Liver (tissue), 10 donors: ENCODE measurements at places on chromosomes 5 and 9. TPM values are rescaled to one million over a fixed set of nuclear protein-coding genes. Genes with fewer than 3 reads are reported as not detected.

GRCh38 chr9:110156902-110157301 lies 51.1 kb downstream of the C9orf152 start:
- DNase-seq: no peak

GRCh38 chr9:129481810-129482511 lies 138.9 kb downstream of the C9orf50 start:
- no peak for DNase-seq

DNA sequence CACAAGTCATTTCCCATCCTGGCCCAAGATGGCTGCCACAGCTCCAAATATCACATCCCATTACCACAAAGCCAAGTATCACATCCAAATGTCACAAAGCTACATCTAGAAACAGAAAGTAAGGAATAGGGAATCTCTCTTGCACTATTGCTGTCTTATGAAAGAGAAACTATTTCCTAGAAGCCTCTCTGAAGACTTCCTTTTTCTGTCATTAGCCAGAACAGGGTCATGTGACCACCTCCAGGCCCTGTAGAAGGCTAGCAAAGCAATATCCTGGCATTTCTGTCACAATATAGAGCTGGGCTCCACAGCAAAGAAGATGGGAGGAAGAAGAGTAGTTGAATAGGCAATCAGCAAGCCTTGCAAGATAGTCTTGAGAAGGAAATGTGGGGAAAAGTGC lies 99.2 kb downstream of the SH3TC2 start:
- DNase-seq: no peak

GRCh38 chr9:113584428-113585084 lies 121.0 kb downstream of the RGS3 start:
- no peak for DNase-seq

The OR2V2 gene
- total RNA-seq: not detected

The GRIN1 gene
- total RNA-seq: not detected

The TMEM174 gene
- total RNA-seq: not detected

The GPR151 gene
- total RNA-seq: not detected

DNA sequence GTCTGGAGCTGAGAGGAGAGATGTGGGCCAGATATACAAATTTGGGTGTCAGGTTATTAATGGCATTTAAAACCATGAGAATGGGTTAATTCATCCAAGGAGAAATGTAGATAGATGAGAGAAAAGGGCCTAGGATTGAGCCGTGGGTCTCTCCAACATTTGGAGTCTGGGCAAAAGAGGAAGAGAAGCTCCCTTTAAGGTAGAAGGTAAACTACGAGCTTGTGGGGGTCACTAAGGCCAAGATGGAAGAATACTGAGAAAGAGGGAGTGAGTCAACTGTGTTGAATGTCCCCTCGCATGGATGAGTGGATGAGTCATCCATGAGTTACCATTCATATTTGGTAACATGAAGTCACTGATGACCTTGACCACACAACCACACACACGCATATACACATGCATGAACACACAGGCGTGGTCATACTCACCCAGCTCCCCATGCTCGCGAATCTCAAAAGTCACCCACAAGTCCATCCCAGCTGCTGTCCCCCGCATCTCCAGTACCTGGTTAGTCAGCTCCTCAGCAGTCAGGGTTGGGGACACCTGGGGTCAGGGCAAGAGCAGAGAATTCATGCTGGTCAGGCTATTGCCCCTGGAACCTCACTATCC lies 6.8 kb upstream of the FCHSD1 start:
- no peak for DNase-seq

DNA sequence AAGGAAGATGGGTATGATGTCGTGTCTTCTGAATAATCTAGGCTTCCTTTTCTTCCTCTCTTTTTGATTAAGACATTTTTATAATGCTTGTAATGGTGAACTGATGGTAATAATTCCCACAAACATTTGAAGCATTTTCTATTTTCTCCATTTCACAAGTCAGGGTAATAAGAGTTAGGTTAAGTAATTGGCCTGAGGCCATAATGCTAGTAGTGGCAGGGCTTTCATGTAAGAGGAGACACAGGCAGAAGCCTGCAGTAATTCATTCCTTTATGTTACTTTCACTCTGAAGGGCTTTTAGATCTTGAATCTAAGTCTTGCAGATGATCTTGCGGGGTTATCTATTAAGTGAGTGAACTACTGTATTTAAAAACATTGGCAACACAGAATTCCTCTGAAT lies 374.9 kb downstream of the MAT2B start:
- DNase-seq: no peak

- DNase-seq: no peak
Measured at GRCh38 chr5:110262749-110263148, 463.7 kb downstream of the TMEM232 start.

DNA sequence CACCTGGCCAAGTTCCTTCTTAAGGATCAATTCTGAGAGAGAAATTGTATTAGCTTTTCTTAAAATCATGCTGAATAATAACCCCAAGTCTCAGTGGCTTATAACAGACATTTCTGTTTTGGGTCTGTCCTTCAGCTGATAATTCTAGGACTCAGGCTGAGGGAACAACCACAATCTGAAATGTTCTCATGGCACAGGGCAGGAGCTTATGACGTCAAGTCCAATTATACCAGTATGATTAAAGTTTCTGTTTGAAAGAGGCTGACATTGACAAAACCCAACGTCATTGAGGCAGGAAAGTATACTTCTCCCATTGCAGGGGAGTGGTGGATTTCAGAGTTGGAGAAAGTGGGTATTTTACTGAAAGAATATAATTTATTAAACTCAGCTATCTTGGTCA lies 21.8 kb downstream of the CENPH start:
- no peak for DNase-seq

GRCh38 chr5:117118499-117118898 lies 543.9 kb upstream of the SEMA6A start:
- no peak for DNase-seq

DNA sequence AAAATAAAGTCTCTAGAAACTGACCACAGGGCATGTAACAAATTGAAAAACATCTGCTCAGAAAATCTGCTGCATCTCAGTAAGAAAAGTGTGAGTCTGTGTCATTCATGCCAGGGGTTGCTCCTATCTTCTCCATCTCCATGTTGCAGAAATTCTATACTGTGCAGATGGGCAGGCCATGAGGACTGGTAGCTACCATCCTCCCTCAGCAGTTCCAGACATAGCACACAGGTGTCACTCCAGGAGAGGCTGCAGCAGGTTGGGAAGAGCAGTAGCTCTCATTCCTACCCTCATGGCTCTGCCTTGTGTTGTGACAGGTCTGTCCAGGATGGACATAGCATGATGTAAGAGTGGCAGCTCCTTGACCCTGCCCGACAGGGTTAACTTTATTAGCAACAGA lies 173.4 kb downstream of the NDUFS4 start:
- no peak for DNase-seq

DNA sequence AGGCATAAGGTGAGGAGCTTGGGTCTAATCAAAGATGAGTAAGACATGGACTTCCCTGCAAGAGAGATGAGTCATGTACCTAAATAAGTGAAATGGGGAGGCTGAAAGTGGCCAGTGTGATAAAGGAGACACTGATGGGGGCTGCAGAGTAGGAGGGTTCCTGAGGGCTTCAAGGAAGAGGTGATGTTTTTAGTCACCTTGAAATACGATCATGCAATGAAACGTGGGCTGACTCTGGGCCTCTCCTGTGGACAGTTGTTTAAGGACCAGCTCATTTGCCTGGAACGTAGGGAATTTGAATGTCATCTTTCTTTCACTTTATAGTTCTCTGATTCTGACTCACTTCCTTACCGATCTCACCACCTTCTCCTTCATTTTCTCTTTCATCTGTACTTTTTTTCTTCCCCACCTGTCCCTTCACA lies 49.6 kb upstream of the CPLX2 start:
- DNase-seq: no peak

GRCh38 chr9:129828051-129828450 lies 4.1 kb upstream of the TOR1A start:
- no peak for DNase-seq

DNA sequence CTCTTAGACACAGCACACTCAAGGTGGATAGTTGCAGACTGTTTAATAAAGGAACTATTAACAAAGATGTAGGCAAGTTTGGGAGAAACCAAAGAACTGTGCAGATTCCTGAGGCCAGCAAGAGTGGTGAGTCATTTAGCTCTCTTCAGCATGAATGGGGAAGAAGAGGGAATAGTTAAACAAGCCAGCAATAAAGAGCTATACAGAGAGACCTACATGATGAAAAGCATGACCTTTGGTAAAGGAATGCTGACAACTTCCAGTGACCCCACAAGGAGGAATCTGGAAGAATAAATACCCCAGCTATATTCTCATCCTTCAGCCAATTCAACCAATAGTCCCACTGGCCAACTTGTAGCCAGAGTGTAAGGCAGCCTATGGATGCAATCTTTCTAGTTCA lies 706.0 kb upstream of the GRAMD2B start:
- DNase-seq: no peak

DNA sequence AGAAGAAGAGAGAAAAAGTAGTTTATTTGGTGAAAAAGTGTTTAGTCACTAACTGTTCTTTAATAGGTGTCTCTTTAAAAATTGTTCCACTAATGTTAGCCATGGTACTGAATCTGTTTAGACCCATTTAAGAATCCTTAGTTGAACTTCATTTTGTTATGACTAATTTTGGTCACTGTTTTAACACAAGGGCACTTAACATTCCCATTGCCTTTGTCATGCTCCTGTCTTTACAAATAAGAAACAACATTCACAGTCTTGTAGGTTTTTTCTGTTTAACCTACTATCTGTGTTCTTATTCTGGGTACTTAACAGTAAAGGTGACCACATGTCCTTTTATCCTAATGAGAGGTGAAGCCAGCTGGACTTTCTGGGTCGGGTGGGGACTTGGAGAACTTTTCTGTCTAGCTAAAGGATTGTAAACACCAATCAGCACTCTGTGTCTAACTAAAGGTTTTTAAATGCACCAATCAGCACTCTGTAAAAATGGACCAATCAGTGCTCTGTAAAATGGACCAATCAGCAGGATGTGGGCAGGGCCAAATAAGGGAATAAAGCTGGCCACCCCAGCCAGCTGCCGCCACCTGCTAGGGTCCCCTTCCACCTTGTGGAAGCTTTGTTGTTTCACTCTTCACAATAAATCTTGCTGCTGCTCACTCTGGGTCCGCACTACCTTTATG lies 116.7 kb downstream of the WDR70 start:
- DNase-seq: no peak
